Fibroblast of villous mesenchyme (primary cell): ENCODE measurements at places on chromosomes 12 and 14.

DNA sequence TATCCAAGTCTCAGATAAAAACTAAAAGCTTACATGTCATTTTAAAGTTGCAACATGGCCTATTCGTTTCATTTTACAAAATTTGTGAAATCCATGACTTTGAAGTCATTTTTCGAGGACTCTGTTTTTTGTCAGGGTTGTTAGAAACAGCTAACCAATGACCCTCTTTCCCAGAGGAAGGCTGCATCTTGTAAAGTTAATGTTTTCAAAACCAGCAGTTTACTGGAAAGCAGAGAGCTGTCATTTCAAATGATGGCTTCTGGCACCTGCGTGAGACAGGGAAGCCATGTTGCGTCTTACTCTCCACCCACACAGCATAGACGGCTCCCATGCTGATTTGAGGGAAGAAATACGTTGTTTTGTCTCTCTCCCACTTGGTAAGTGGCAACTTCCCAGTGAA, 50.1 kb upstream of the RTRAF start:
- DNase-seq = peak; percentile 85

DNA sequence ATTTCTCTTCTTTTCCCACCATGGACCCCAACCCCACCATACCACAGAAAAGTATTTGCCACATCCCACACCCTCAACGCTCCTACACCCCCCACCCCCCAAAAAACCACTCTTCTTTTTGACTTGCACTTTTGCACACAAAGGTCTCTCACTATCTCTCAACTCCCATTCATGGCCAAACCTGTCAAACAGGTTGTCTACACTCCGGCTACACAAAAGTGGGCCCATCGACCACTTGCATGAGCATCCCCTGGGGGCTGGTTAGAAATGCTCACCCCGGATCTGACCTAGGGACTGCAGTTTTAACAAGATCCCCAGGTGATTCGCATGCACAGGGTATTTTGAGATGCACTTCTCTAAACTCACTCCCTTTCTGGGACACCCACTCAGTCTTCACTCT, 248.2 kb downstream of the DPF3 start:
- no peak for DNase-seq

- DNase-seq = peak; percentile 72
These were observed 22.4 kb upstream of the SERPINA6 start for GRCh38 chr14:94345344-94346064.

DNA sequence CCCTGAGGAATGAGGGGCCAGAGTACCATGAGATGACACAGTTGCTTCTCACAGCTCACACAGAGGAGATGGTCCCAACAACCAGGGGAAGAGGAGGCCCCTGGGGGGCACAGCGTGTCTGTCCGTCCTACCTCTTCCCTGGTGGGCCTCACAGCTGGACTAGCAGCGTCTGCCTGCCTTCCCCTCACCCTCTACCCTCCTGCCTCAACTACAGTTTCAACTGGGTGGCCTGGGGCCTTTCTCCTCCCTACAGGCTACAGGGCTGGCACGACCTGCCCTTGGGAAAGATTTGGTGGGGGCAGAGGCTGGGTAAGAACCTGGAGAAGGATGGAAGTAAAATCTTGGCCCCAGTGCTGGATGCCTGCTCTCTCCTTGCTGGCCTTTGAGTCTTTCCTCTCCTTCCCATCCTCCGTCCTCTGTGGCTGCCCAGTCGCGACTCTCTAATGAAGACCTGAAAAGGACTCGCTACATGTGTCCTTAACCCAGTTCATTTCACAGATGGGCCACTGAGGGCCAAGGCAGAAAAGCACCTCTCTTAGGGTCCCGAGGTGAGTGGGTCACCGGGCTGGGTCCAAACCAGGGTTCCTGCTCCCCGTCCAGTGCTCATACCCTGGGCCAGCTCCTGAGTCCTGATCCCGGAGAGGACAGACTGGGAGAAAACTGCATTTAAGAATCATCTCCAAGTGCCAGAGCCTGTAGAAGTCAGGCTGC, 232.5 kb downstream of the BCL11B start:
- DNase-seq = no peak

GRCh38 chr12:130247634-130248237, 85.5 kb downstream of the FZD10 start:
- DNase-seq = no peak

DNA sequence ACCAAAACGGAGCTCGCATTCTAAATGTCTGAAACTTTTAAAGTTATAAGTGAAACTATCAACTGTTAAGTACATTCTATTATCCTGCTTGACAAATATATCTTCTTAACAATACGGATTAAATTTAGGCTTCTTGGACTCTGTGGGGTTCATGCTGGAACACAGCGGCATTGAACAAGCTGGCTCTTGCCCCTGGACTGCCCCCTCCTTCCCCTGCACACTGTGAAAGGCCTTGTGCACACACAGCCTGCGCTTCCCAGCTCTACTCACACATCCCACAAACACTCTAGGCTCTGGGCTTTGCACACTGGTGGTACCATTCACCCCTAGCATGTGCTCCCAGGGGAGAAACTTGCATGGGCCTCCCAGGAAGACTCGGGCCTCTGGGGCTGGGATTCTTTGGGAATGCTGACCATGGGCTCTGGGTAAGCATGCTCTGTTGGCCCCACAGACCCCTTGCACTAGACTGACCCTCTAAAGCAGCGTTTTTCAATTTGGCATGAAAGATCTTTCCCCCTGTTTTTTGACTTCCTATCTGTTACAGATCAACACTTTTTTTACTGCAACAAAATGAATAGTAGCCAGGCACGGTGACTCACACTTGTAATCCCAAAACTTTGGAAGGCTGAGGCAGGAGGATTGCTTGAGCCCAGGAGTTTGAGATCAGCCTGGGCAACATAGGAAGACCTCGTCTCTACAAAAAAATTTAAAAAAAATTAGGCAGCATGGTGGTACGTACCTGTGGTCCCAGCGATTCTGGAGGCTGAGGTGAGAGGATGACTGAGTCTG, 96.2 kb upstream of the CPM start:
- DNase-seq = peak; percentile 19

DNA sequence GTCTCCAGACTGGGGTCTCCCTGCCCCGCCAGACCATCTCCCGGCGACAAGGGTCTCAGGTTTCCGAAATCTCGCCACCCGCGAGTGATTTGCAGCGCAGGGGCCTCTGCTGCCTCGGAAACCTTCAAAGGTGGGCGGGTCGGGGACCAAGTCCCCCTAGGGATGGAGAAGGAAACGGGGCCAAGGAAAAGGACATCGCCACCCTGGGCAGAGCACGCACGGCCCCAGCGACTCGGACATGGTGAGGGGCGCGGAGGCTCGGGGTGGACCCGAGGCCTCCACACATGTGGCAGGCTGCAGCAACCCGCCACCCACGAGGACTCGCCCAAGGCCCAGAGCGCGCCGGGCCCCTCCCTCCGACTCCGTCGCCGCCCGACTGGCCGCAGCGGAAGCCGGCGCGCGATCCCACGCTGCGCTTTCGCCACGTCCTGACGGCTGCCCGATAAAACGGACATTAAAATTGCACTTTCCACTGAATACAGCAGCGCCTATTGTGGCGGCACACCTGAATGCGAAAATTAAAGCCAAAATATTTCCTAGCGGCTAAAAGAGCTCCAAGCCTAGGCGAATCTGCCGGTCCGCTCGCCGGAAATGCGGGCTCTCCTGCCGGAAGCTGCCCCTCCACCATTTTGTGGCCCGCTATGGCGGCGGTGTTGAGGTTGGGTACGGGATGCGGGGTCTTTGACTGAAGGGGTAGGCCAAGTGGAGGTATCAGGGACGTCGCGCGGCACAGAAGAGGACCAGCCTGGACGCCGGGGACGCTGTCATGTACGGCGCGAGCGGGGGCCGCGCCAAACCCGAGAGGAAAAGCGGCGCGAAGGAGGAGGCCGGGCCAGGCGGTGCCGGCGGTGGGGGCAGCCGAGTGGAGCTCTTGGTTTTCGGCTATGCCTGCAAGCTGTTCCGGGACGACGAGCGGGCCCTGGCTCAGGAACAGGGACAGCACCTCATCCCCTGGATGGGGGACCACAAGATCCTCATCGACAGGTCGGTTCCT, at the start of gene SFSWAP:
TSS of gene SFSWAP (plus strand) at position 627 of the 994 bp plus-strand sequence. CDS start at position 767, 140 bp downstream.
- peak; percentile 71 for DNase-seq

GRCh38 chr12:132171293-132171967, 27.2 kb downstream of the NOC4L start:
- no peak for DNase-seq

DNA sequence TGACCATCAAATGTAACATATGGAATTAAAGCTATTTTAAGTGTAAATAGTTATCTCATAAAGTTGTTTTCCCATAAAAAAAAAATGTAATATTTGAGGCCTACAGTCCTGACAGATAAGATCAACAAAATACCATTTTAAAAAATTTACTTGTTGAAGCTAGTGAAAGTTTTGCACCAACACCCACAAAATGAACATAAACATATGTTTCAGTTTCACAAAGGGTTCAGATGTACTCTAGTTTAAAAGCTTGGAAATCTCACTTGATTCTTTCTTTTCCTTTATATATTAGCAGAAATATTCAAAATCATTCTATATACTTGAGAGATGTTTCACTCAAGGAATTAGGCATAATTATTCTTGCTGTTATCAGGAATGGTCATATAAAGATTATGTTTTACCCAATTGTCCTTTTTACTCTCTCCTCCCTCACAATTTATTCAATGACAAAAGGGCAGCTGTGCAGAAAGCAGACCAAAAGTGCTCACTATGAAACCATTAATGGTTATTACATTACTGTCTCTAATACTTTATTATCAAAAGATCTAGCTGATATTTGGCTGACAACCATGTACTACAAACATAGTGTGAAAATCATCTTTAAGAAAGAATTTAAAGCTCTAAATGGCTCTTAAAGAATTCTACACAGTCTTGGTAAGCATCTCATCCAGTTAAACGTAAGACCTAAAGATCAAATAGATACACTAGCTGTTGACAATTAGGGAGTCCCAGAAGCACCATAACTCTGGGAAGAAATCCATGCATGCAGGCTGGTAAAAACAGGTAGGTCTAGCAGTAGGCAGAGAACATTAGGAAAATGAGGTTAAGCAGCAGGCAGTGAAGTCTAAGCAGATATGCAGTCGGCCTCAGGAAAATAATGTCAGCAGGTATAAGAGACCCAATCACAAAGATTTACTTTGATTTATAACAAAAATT, 28.8 kb downstream of the KIF21A start:
- no peak for DNase-seq

GRCh38 chr12:7123806-7124522, 4.7 kb downstream of the RBP5 start:
- no peak for DNase-seq

GRCh38 chr14:36070031-36070719, 106.3 kb downstream of the PTCSC3 start:
- peak; percentile 52 for DNase-seq

DNA sequence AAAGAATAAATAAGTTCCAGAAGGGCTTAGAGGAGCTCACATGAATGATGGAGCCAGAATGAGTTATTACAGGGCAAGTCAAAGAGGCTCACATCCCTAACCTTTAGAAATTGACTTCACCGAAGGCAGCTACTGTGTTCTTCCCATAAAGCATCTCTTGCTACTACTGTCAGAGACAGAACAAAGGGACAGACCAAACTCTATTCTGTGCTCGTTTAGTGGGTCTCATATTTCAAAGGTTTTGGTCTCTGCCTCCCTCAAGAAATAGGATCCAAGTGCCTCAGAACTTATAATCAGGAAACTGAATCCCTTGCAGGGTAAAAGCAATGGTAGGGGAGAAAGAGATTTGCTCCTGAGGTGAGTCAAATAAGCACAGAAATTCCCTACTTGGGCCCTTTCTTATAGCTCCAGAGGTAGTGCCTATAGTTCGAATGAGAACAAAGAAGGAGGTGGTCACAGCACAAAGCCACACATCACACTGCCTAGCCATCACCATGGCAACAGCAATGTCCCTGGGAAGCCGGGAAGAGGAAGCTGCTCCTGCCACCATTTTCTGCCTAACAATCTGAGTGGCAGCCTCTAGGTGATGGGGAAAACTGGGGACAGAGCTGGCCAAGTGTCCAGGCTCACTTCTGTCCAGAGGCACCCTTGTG, 294.9 kb downstream of the FOXN3 start:
- no peak for DNase-seq

DNA sequence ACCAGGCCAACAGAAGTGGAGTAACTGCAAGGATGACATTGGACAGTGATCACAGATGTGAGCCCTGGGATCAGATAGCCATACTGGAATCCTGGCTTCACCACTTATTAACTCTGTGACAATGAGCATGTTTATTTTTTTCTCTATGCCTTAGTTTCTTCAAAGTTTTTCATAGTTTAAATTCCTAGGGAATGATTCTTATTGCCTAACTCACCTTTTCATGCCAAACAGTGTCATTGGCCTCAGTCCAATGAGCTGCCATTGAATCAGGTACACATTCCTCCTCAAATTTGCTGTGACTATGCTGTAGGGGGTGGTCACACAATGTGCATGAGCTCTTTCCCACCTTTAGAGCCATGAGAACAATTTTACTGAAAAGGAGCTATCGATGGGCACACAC, 342.3 kb downstream of the SYT1 start:
- no peak for DNase-seq

GRCh38 chr14:25537846-25538455, 488.0 kb upstream of the STXBP6 start:
- no peak for DNase-seq

DNA sequence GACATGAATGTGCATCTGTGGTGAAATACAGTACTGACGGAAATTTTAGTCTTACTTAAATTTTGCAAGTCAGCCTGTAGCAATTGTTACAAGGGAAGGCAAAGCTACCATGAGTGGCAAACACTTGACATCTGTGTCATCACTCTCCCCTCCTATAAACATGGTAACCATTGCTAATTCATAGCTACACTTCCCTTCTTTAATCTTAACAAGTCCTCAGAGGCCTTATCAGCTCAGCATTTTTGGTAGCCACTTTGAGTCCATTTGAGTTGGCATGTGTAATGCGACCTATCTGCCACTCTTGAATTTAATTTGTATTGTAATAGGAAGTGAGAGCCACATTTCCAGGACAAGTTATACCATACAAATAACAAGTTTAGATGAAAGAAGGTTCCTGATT, 218.1 kb downstream of the RMST start:
- DNase-seq = no peak

DNA sequence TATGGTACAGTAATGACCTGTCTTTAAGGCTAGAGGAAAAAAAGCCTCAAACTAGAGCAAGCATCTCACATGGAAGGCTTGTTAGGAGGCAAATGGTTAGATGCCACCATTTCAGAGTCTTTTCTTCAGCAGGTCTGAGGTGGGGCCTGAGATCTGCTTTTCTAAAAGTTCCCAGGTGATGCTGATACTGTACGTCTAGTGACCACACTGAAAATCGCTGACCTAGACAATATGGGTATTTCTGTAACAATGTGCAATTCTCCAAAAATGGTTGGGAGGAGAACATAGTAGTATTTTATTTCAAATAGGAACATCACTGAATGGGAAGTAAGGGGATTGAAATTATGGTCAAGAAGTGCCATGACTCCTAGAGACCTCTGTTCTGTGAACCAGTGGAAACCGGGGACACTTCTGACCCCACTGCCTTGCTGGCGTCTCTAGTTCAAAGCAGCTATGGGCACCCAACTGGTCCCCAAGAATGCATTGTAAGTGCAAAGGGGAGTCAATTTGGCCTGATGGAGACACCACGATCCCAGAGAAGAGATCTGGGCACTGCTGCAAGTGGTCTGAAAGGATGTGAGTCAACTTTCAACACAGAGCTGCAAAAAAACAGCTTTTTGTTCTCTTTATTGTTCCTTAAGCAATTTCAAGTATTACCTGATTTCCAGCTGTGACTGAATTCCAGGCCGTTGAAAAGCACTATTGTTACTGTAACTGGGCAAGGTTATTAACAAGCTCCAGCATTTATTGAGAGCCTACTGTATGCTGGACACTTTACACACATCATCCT, 54.4 kb upstream of the PLEKHG7 start:
- DNase-seq = no peak
